ENCODE measurements at places on chromosomes 7 and 10.
A peak's percentile ranks its signal among the peaks of the same experiment; 100 is the strongest.

DNA sequence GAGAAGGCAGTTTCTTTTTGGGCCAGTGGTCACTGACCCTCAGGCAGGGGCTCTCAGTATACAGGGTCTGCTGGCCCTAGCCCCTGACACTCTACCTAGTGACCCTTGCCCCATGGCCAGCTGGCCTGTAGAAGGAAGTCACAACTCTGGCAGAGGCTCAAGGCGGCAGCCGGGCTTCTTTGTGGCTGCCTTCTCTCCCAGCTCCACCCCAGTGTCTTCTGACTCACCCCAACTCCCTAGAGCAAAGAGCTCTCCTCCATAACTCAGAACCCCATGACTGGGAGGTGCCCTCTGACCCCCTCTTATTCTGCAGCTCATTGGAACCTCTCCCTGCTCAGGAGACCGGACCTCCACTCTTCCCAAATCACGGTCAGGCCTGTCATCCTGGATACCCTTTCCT is 358.2 kb downstream of the FGFR2 start:
- H3K27ac ChIP-seq, result no peak overlapping the region
- no peaks in the 10 kb centered on the region for H3K36me3 ChIP-seq
- no peaks in the 10 kb centered on the region for H3K4me1 ChIP-seq

- peaks cover 4% of the 10 kb centered on the region for H3K4me1 ChIP-seq
- peaks cover 39% of the 10 kb centered on the region for H3K36me3 ChIP-seq
- no peak overlapping the region for H3K27ac ChIP-seq
Measured at GRCh38 chr10:3126741-3127346, 45.7 kb downstream of the PITRM1 start.

GRCh38 chr7:135721198-135721820 is 6.7 kb downstream of the SLC13A4 start:
- no peak overlapping the region for H3K4me3 ChIP-seq
- H3K4me1 ChIP-seq, result peaks cover 6% of the 10 kb centered on the region
- no peak for DNase-seq
- H3K27ac ChIP-seq, result no peak overlapping the region
- H3K27me3 ChIP-seq, result no peaks in the 10 kb centered on the region

GRCh38 chr7:94003446-94004023 is 620 bp downstream of the BET1 start:
- H3K4me3 ChIP-seq, result peak overlapping the region; percentile 98
- H3K4me1 ChIP-seq, result no peaks in the 10 kb centered on the region
- H3K27ac ChIP-seq, result peak overlapping the region; percentile 93
- H3K27me3 ChIP-seq, result no peaks in the 10 kb centered on the region
- H3K36me3 ChIP-seq, result no peaks in the 10 kb centered on the region
- DNase-seq, result no peak

Measured in fibroblast of lung (primary cell).